ENCODE measurements at places on chromosomes 5 and 9. TPM values are rescaled to one million over a fixed set of nuclear protein-coding genes. Genes with fewer than 3 reads are reported as not detected.
A peak's percentile ranks its signal among the peaks of the same experiment; 100 is the strongest.

- H3K27ac ChIP-seq: no peak overlapping the region
- H3K27me3 ChIP-seq: no peaks in the 10 kb centered on the region
- no peak overlapping the region for H3K4me3 ChIP-seq
- H3K36me3 ChIP-seq: peaks cover 11% of the 10 kb centered on the region
- H3K4me1 ChIP-seq: peaks cover 63% of the 10 kb centered on the region
- DNase-seq: no peak
Observed at GRCh38 chr5:133996683-133997252, 8.0 kb downstream of the VDAC1 start.

- no peak overlapping the region for H3K4me3 ChIP-seq
- DNase-seq: no peak
- H3K4me1 ChIP-seq: no peaks in the 10 kb centered on the region
- no peaks in the 10 kb centered on the region for H3K36me3 ChIP-seq
- H3K27ac ChIP-seq: no peak overlapping the region
Observed at GRCh38 chr5:13218518-13218917, 726.0 kb downstream of the DNAH5 start.

DNA sequence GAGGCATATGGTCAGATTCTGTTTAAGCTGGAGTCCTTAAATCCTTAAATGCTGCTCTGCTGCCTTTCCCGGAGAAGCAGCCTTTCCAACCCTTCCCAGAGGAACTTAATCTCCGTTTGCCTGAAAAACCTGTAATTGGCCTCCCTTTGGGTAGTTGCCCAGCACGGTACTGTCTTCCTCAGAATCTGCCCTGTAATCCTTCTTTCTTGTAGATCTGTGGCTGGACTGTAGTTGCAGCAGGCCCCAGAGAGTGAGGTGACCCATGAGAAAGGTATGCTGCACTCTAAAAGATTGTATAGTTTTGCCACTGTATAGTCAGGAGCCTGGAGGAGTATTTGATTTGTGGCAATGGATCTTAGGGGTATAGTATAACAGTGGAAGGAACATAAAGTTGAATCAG lies 11.7 kb downstream of the SPIN1 start:
- peaks cover 10% of the 10 kb centered on the region for H3K4me1 ChIP-seq
- no peak overlapping the region for H3K27ac ChIP-seq
- H3K27me3 ChIP-seq: no peaks in the 10 kb centered on the region
- no peak for DNase-seq
- peaks cover 16% of the 10 kb centered on the region for H3K36me3 ChIP-seq

- no peak overlapping the region for H3K4me3 ChIP-seq
- no peaks in the 10 kb centered on the region for H3K36me3 ChIP-seq
- no peak for DNase-seq
- H3K4me1 ChIP-seq: no peaks in the 10 kb centered on the region
- no peak overlapping the region for H3K27ac ChIP-seq
Observed at GRCh38 chr9:107810461-107810961, 320.9 kb upstream of the KLF4 start.

- no peak for DNase-seq
- no peak overlapping the region for H3K27ac ChIP-seq
- peaks cover 3% of the 10 kb centered on the region for H3K36me3 ChIP-seq
- H3K4me1 ChIP-seq: peaks cover 8% of the 10 kb centered on the region
Observed at GRCh38 chr9:3277200-3277599, 248.6 kb downstream of the RFX3 start.

GRCh38 chr5:4540375-4541173 lies 599.6 kb upstream of the ADAMTS16 start:
- H3K36me3 ChIP-seq: no peaks in the 10 kb centered on the region
- no peaks in the 10 kb centered on the region for H3K27me3 ChIP-seq
- no peaks in the 10 kb centered on the region for H3K4me1 ChIP-seq
- no peak for DNase-seq
- no peak overlapping the region for H3K27ac ChIP-seq

- H3K4me3 ChIP-seq: no peak overlapping the region
- H3K4me1 ChIP-seq: no peaks in the 10 kb centered on the region
- H3K27me3 ChIP-seq: no peaks in the 10 kb centered on the region
- DNase-seq: no peak
Observed at GRCh38 chr5:33513462-33514185, 72.9 kb downstream of the TARS1 start.

GRCh38 chr5:37477426-37477825 lies 98.3 kb downstream of the WDR70 start:
- no peak overlapping the region for H3K27ac ChIP-seq
- H3K36me3 ChIP-seq: peaks cover 50% of the 10 kb centered on the region
- no peak for DNase-seq
- H3K4me3 ChIP-seq: no peak overlapping the region

- H3K36me3 ChIP-seq: no peaks in the 10 kb centered on the region
- DNase-seq: no peak
- H3K27me3 ChIP-seq: peaks cover 2% of the 10 kb centered on the region
Observed at GRCh38 chr9:130207241-130207992, 35.2 kb downstream of the NCS1 start.

DNA sequence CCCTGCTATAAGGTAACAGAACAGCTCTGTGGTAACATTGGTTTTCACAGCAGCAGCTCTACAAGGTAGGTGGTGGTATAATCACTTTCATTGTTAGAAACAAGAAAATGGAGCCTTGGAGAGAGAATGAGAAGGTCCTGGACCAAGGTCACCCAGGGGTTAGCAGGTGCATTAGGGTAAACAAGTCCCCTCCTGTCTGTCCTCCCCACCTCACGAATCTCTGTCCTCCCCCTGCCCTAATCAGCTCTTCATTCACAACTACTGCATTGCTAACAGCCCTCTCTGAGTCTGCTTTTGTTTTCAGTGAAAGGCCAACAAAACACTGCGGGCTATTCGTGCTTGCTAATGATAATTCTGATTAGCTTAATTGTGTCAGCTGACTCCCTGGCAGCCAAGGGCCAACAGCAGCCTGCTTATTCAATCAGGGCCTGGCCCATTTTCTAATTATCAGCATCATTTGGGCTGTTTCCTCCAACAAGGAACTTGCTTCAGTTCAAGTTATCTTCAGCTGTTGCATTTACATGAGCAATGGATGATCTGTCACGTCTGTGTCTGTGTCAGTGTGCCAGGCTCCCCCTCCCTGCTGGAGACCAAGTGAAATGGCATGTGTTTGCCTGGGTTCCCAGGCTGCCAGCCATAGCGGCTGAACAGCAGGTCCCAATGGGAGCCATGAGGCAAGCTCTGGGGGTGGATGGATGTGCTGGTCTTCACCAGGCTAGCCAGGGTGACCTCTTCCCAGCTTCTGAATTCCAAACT lies 56.7 kb upstream of the EQTN start:
- peak overlapping the region; percentile 60 for H3K27ac ChIP-seq
- no peaks in the 10 kb centered on the region for H3K36me3 ChIP-seq
- peaks cover 41% of the 10 kb centered on the region for H3K4me1 ChIP-seq
- DNase-seq: peak; percentile 15

- H3K36me3 ChIP-seq: no peaks in the 10 kb centered on the region
- peaks cover 32% of the 10 kb centered on the region for H3K27me3 ChIP-seq
- peak overlapping the region; percentile 9 for H3K27ac ChIP-seq
- H3K4me1 ChIP-seq: peaks cover 29% of the 10 kb centered on the region
- DNase-seq: peak; percentile 17
- peak overlapping the region; percentile 51 for H3K4me3 ChIP-seq
Observed at GRCh38 chr9:81686614-81687520, 2.5 kb downstream of the TLE1 start.

GRCh38 chr9:7289773-7290172 lies 509.8 kb downstream of the DMAC1 start:
- DNase-seq: no peak
- H3K27ac ChIP-seq: no peak overlapping the region
- H3K27me3 ChIP-seq: peaks cover 24% of the 10 kb centered on the region
- H3K4me1 ChIP-seq: peaks cover 3% of the 10 kb centered on the region

- no peaks in the 10 kb centered on the region for H3K36me3 ChIP-seq
- H3K27ac ChIP-seq: peak overlapping the region; percentile 70
- peak overlapping the region; percentile 78 for H3K4me3 ChIP-seq
- DNase-seq: peak; percentile 28
- H3K4me1 ChIP-seq: peaks cover 32% of the 10 kb centered on the region
Observed at GRCh38 chr9:124659099-124659659, 111.9 kb downstream of the NR6A1 start.

GRCh38 chr5:160118349-160119141 lies 705 bp downstream of the PWWP2A start:
- H3K4me1 ChIP-seq: peaks cover 22% of the 10 kb centered on the region
- peak; percentile 45 for DNase-seq
- peak overlapping the region; percentile 76 for H3K4me3 ChIP-seq
- H3K27me3 ChIP-seq: peaks cover 7% of the 10 kb centered on the region
- H3K27ac ChIP-seq: peak overlapping the region; percentile 82
- peaks cover 15% of the 10 kb centered on the region for H3K36me3 ChIP-seq

- H3K27ac ChIP-seq: no peak overlapping the region
- H3K36me3 ChIP-seq: no peaks in the 10 kb centered on the region
- H3K4me1 ChIP-seq: no peaks in the 10 kb centered on the region
- no peak overlapping the region for H3K4me3 ChIP-seq
- DNase-seq: no peak
Observed at GRCh38 chr5:34736445-34737115, 80.5 kb downstream of the RAI14 start.

DNA sequence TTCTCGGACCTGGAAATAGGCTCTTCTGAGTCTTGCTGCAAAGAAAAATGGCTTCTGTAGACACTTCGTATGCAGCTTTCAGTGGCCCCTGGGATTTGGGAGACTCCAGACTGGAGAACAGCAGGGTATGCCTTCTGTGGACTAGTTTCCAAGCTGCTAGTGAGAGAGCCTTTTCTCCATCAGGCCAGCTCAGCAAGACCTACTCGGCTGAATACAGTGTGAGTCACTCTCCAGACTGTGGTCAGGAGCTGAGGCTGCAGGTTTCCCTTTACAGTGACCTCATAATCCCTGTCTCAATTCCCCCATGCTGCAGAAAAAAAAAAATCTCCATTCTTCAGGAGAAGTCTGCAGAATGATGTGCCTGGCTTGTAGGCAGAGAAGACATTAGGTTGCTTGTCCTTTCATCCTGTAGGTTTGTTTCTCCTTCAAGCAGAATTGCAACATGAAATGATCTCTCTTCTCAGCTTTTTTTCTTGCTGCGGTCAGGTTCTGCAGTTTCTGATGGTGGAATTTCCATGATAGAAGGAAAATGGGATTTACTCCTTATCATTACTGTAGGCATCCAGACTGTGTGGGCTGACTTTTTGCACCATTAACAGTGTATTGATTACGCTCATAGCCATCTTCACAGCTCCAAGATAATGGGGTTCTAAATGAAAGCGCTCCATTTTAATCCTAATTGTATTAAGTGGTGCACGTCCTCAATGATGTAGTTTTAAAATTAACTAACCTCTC lies 78.3 kb upstream of the TNFSF8 start:
- H3K4me3 ChIP-seq: no peak overlapping the region
- H3K36me3 ChIP-seq: peaks cover 16% of the 10 kb centered on the region
- H3K4me1 ChIP-seq: peaks cover 68% of the 10 kb centered on the region
- no peak for DNase-seq
- no peak overlapping the region for H3K27ac ChIP-seq

- no peaks in the 10 kb centered on the region for H3K27me3 ChIP-seq
- no peaks in the 10 kb centered on the region for H3K36me3 ChIP-seq
- no peak for DNase-seq
- H3K27ac ChIP-seq: no peak overlapping the region
Observed at GRCh38 chr9:121895818-121896544, 197.1 kb downstream of the TTLL11 start.

GRCh38 chr5:78077369-78078068 lies 217.0 kb downstream of the AP3B1 start:
- H3K4me3 ChIP-seq: no peak overlapping the region
- H3K27me3 ChIP-seq: no peaks in the 10 kb centered on the region
- no peak for DNase-seq
- H3K36me3 ChIP-seq: peaks cover 14% of the 10 kb centered on the region

DNA sequence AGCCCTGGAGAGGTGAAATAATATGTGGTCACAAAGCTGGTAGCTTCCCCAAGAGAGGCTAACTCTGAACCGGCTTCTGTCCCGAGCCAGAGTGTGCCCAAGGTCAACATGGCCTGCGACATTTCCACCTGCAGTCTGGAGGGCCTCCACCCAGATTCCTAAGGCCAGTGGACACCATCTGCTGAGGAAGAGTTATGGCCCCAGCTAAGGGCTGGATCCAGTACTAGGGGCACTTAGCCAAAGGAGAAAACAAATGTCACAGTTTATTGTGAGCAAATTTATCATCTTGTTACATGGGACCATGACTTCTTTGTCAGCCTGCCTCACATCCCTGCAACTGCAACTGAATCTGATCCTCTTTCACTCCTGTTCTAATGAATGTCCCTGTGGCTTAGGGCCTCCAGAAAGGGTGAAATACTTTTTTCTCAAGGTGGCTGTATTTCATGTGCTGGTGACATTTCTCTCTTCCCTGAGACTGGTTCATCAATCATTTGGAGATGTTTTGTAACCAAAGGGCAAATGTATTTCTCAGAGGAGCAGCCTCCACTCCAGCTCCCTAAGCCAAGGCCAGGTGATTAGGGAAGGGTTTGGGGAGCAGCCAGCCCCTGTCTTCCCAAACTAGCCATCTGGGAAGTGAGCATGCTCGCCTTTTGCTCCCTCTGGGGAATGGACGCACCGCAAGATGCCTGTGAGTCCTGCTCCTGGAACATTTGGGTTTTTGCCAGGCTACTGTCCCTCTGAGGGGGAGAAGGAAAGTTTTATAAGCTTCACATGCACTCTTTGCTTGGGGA lies 148.3 kb downstream of the CMYA5 start:
- DNase-seq: no peak
- H3K27me3 ChIP-seq: peaks cover 5% of the 10 kb centered on the region
- H3K4me1 ChIP-seq: no peaks in the 10 kb centered on the region
- H3K4me3 ChIP-seq: no peak overlapping the region
- no peaks in the 10 kb centered on the region for H3K36me3 ChIP-seq

DNA sequence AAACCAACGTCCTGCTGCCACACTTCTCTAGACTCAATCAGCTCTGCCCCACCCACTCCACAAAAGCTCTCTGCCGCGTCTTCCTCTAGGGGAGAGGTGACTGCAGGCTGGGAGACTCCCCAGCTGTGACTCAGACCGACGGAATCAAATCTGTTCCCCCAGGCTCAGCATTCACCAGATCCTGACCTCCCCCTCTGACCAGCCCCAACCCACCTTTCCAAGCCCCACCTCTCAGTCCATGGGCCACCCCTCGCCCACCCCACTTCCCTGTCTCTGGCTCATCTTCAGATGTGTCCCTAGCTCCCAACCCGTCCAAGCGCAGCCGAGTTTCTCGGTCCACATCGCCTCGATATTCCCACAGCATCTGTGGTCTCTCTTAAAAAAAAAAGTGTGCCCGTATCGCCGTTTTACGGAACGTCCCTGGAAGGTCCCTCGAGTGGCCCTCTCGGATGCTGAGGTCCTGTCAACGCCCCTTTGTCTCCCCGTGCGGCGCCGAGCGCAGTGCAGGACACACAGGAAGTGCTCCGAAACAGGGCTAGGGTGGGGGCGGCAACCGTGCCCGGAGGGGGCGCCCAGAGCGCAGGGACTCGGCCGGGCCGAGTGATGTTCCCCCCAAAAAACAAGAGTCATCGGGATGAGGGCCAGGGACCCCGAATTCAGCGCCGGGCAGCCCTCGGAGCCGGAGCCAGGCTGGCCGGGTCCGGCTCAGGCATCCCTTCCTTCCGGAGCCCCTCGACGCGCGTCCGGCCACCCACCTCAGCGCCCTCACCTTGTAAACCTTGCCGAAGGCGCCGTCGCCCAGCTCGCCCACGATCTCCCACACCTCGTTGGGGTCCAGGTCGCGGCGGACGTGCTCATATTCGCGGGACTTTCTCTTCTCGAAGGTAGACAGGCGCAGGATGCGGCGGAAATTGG lies 649 bp downstream of the STK10 start:
- no peaks in the 10 kb centered on the region for H3K27me3 ChIP-seq
- H3K36me3 ChIP-seq: peaks cover 51% of the 10 kb centered on the region
- peak overlapping the region; percentile 96 for H3K27ac ChIP-seq
- H3K4me1 ChIP-seq: peaks cover 37% of the 10 kb centered on the region

LPCAT1 gene
- 69.5 TPM for total RNA-seq

SPATA31C1 gene
- not detected for total RNA-seq

CDH6 gene
- not detected for total RNA-seq

FOXI1 gene
- total RNA-seq: not detected

MCC gene
- total RNA-seq: 3.3 TPM

PCDHGA6 gene
- not detected for total RNA-seq

PCDH1 gene
- total RNA-seq: not detected

CDKN2B gene
- 0.65 TPM for total RNA-seq

ZNF454 gene
- not detected for total RNA-seq

IFNK gene
- not detected for total RNA-seq

All from activated CD4-positive, alpha-beta T cell treated with anti-CD3 and anti-CD28 coated beads, Interleukin-2, amount 10 ng/mL, durations not matched to agents 7 days and 5 days (primary cell).